ENCODE measurements at places on chromosomes 11 and 22.

DNA sequence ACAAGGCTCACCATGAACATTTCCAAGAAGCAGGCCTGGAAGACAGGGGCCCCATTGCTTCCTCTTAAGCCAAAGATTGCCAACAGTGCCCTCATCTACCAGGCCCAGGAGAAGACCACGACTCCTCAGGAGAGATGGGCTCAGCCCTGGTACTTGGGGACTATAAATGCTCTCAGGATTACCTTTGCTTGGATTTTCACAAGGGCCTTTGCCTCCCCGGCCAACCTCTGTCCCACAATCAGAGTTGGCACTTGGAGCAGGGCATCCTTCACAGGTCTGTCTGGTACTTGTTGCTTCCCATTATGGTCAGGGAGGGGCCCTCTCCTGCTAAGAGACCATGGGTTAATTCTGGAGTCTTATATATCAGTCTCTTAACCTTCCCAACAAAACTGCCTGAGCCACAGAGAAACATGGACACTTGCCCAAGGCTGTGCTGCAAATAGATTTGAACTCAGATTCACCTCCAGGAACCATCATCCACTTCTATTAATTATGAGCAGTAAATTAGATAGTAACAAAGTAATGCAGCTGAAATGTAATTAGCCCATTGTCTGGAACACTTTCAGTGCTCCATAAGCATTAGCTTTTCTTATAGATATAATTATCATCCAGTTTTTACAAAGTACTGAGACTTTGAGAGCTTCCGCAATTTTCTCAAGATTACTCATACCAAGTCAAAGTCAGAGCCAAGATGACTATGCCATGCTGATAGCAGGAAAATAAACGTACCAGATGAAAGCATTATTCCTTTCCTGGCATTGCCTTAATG lies 33.5 kb downstream of the POU2AF3 start:
- DNase-seq: no peak

GRCh38 chr22:48528221-48528915 lies 1299.3 kb downstream of the BRD1 start:
- DNase-seq: no peak

DNA sequence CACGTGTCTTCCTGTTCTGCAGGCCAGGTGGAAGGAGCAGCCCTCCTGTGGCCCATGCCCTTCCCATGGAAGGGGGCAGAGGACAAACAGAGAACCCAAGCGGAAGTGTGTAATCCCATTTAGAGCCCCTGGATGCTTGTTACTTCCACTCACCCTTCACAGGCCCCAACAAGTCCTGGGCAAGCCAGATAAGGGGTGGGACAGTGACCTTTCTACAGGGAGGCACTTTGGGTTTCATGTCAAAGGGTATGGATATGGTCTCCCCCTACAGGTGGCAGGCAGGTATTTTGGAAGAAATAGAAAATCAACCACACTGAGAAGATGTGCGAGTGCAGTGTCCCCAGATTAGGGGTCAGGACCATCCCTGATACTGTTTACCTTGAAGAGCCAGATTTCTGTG lies 11.4 kb downstream of the MPEG1 start:
- DNase-seq: no peak

DNA sequence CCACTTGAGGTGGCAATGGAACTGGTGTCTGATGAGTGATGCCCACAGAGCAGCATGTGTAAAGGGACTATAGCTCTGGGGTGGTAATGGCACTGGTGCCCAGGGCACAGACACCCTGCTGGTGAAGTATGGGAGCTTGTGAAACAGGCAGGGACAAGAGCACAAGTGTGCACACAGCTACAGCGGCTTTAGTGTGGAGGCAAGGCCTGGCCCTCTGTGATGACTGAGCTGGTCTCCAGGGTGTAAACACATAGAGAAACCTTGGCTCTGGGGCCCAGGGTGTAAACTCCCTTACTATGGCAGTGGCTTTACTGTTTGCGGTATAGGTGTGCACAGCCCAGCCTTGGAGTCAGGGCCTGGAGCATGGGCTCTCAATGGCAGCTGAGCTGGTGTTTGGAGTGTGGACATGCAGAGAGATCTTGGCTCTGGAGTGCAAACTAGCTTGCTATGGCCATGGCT lies 46.3 kb downstream of the BIRC2 start:
- no peak for DNase-seq

DNA sequence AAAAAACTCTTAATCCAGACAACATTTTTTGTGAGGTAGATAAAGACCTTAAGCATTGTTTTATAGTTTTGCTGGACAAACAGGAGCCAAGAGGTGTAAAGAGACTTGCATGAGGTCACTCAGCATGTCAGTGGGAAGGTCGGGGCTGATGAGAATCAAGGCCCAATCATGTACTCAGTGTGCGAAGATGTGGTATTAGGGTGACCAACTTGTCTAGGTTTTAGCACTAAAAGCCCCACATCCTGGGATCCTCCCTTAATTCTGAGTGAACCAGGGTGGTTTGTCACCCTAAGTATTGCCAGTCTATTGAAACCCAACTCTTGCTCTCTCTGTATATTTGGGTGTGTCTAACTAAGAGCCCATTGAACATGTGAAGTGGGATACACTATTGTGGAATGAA lies 19.5 kb upstream of the SORL1-AS1 start:
- DNase-seq: no peak

GRCh38 chr11:95412074-95412473 lies 181.1 kb upstream of the SESN3 start:
- DNase-seq: no peak

DNA sequence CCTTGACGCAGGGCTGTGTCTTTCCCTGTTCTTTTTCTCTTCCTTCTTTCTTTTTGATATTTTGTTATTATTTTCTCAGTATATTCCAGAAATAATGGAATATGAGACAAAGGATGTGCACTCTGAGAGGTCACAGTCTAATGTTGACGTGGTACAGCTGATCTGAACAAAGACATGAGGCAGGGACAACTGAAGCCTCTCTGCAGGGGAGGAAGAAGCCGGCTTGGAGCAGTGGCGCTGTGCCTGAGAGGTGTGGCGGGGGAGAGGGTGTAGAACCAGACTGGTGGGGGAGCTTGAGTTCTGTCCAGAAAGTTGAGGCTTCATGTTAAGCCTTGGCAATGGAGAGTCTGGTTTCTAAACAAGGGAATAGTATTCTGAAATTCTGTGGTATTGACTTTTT lies 34.7 kb downstream of the ADAMTS15 start:
- no peak for DNase-seq

DNA sequence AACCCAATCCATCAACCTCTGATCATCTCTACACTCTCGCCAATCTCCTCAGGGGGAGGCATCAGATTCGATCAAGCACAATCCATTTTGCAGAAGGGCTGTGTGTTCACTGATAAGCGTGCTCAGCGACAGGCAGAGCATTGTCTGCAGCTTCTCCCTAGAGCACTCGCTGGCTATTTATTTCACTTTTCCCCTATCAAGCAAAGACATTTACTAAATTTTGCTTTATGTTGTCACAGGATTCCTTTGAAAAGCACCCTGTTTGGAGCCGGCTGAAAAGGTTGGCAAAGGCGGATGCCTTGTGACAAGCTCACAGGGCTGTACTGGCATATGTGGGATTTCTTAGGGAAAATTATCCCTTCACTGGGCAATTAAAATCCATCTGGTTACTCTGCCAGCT lies 1381.5 kb upstream of the TENM4 start:
- DNase-seq: no peak

DNA sequence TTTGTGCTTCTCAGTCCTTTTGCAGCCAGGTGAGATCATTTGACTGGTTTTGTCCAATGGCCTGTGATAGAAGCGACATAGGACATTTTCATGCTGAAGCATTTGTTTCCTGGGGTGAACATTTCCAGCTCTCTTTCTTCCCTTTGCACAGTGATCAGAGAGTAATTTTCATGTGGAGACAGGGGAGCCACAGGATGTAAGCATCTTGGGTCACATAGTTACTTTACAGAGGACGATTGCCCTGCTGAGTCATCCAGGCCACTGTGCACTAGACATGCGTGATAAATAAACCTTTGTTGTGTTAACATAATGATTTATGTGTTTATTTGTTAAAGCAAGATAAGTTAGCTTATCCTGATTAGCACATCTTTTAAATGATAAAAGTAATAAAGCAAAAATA lies 263.5 kb upstream of the CCDC179 start:
- no peak for DNase-seq

GRCh38 chr11:125464666-125465065 lies 31.4 kb downstream of the FEZ1 start:
- no peak for DNase-seq

DNA sequence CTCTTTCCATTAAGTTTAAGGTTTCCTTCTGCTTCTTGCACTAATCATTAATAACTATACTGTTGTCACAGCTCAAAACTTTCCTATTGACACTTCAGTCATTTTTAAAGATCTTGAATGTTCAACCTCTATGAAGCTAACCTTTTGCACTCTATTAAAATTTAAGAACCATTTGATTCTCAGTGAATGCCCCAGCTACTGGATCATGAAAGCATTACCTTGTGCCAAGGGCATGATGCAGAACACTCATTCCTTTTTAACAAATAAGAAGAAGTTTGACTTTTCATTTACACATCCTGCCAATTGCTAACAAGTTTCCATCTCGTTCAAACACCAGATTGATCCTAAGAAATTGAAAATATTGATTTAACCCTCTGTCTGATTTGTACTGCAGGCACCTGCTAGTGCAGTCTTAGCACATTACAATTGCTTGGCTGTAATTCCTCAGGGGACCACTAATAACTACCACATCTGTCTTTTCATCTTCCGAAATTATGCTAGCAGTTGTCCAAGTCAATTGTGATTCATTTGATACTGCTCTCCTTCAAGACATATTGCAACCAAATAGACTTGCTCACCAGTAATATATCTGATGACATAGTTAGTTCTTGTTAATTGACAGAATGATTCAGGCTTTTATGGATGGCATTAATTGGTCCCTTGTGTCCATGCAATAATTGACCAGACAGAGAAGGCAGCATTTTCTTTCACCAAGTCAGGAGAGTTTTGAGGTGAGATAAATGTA lies 158.4 kb downstream of the TEAD1 start:
- DNase-seq: no peak

DNA sequence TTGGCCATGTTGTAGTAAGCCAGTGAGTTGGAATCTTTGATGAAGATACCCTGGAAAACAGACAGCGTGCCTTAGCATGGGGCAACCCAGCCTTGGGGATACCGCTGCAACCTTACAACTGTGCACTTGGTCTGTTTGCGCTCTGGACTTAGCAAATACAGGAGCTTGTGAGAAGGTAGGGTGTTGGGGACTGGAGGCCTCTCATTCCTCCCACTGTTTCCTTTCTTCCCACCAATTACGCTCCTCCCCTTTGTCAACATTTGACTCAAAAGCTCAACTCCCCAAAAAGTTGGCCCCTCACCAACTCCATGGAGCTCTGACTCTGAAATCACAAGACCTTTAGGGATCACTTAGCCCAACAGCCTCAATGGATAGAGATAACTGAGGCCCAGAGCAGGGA lies 7.9 kb upstream of the TBC1D10A start:
- no peak for DNase-seq

GRCh38 chr11:16853266-16853665 lies 114.8 kb downstream of the C11orf58 start:
- DNase-seq: no peak

- peak; percentile 16 for DNase-seq
Observed at GRCh38 chr11:6351782-6352382, 31.6 kb upstream of the CAVIN3 start.

GRCh38 chr11:72307439-72307838 lies 63.5 kb upstream of the PHOX2A start:
- DNase-seq: no peak

- no peak for DNase-seq
Observed at GRCh38 chr11:88105526-88105925, 69.7 kb downstream of the RAB38 start.

- no peak for DNase-seq
Observed at GRCh38 chr11:63870351-63871140, 31.6 kb downstream of the MARK2 start.

GRCh38 chr11:93248602-93249001 lies 50.8 kb upstream of the SLC36A4 start:
- DNase-seq: no peak

DNA sequence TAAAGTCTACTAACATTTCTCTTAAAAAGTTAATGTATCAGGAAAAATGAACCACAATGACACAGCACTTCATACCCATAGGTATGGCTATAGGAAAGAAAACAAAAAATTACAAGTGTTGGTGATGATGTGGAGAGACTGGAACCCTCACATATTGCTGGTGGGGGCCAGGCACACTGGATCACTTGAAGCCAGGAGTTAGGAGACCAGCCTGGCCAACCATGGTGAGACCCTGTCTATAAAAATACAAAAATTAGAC lies 26.7 kb downstream of the TCF20 start:
- DNase-seq: no peak

DNA sequence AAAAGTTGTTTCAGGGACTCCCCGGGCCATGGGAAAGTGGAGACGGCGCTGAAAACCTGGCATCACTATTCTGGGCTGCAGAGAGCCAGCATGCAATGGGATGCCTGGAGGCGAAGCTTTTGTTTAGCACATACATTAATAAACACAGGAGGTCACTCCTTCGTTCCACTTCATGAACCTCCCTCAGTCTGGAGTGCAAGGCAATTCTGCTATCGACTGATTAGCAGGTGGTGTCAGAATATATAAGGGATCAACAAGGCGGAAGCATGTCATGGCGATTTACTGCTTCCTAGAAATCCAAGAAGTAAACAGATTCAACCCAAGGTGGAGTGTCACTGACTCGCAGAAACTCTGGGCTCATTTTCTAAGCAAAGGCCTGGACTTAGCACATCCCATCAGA lies 45.4 kb upstream of the MN1 start:
- no peak for DNase-seq
